Gastroesophageal sphincter (tissue), 4 donors: ENCODE measurements at places on chromosomes 1 and 21.

DNA sequence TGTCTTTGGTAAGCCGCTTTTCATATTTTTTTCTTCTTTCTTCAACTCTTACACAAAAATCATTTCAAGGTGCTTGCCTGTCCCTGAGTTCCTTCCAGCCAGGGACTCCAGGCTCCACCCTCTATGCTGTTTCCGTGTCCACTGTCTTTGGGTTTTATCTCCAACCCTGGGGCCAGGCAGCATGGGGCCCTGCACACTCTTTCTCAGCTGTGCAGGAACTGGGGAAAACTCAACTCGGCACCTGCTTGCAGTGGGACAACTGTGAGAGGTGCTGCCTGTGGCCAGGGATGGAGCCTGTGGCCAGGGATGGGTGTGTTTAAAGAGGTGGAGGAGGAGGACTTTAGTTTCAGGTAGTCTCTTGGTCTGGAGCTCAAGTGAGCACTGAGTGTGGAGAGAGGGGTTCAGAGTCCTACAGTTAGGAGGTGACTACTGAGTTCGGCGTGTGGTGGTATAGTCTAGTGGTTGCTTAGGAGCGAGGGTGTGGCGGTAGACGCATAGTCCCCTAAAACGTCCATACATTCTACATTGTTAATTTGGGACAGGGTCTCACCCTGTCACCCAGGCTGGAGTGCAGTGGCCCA lies 13.4 kb downstream of the TNFRSF8 start:
- no peak for ATAC-seq

- no peak for ATAC-seq
Measured at GRCh38 chr21:44521928-44522752, 17.9 kb downstream of the KRTAP10-1 start.

- no peak for ATAC-seq
Measured at GRCh38 chr21:20527731-20528460, 470.3 kb upstream of the NCAM2 start.

DNA sequence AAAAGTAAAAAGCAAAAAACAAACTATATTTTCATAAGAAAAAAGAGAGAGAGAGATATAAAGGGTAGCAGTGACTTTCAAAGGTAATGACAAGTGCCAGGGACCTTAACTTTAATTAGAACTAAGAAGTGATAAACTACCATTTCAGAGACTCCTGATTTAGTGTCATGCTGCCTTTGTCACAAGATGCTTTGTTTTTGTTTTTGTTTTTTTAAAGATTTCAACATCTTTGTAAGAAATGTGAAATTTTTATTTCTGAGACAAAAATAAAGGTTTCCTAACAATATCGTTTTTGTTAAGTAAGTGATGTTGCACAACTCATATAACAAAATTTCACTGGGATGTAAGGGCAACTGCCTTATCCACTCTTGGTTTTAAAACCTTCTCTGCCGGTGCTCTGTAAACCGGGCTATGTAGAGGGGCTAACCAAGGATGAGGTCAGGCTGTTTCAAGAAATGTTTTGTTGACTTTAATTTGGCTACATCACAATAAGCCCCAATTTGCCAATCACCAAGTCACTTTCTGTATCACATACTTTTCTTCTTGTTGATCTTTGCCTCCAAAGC lies 35.2 kb upstream of the SYT2 start:
- ATAC-seq, result no peak

GRCh38 chr1:119285482-119285881 lies 83.1 kb upstream of the HAO2 start:
- no peak for ATAC-seq
